GM13976 (cell line): ENCODE measurements at places on chromosomes 4 and X.

DNA sequence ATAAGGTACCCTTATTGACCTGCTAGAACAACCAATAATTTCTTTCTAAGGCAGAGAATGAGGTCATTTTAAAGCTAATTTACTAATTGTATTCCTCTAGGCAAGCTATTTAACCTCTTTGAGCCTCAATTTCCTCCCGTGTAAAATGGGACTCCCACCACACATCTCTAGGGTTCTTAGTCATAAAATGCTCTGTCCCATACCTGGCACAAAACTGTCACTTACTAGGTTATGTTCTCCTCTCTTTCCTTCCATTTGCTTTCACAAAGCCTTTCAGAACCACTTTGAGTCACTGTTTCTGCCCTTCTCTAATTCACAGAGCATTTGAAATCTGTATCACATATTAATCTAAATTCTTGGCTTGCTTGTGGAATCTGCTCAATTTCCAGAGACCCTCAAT, 2.4 kb upstream of the GPR82 start:
- DNase-seq = no peak

DNA sequence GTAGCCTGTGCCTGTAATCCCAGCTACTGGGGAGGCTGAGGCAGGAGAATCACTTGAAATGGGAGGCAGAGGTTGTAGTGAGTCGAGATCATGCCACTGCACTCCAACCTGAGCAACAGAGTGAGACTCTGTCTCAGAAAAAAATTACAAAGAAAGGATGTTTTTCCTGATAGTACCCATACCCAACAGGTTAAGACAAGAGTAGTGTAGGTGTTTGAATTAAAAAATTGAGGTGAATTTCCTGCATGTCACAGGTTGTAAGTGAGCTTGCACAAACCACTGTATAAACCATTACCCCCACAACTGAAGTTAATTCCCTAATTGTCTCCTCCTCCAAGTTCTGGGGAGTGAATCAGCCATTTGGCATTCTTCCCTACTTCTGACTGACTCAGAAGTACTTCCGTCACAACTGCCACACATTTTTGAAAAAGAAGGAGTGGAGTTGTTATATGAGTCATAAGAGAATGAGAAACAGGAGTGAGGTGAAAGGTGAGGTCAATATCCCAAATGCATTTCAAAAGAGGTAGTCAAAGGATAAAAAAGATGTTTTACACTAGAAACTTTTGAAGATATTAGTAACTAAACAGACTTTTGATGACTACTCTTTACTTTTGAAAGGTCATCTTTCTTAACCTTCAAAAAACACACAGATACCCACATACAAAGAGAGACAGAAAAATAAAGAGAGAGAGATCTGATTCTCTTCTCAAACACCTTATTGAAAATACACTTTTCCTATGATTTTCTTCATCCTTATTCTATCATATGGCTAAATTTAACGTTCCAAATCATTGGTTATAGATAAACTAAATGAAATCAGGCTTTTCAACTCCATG, 134.5 kb downstream of the BTC start:
- DNase-seq = no peak

DNA sequence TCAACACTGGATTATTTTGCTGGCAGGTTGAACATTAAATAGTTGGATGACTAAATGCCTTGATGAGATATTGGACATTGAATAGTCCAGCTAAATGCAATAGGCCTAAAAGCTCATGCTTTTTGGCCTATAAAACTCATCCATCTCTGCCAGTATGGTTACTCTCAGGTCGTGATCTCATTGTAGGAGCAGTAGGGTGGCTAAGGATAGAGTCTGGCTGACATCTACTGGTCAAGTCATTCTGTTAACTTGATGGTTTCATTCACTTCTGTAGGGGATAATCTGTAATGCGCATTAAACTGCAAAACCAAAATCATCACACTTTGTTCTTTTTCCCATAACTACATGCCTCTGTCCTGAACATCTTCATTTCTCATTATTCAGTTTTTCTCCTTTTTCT, 227.0 kb downstream of the DKK2 start:
- DNase-seq = no peak

DNA sequence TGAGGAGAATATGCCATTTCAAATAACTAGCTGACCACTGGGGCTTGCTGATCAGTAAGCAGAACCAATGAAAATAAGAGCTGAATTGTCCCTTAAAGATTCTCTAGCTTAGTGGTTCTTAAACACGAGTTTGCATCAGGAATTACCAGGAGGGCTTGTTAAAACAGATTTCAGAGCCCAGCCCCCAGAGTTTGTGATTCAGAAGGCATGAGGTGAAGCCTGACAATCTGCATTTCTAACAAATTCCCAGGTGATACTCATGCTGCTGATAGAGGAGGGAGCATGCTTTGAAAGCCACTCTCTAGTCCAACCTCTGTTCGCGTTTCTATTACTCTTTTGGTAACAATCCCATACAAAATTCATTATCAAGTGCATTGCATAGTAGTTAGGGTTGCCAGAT, 35.5 kb downstream of the DCX start:
- no peak for DNase-seq

- no peak for DNase-seq
Observed at GRCh38 chrX:23788946-23789345, 6.0 kb downstream of the SAT1 start.

GRCh38 chr4:144300616-144301015, 160.1 kb upstream of the GYPA start:
- no peak for DNase-seq

DNA sequence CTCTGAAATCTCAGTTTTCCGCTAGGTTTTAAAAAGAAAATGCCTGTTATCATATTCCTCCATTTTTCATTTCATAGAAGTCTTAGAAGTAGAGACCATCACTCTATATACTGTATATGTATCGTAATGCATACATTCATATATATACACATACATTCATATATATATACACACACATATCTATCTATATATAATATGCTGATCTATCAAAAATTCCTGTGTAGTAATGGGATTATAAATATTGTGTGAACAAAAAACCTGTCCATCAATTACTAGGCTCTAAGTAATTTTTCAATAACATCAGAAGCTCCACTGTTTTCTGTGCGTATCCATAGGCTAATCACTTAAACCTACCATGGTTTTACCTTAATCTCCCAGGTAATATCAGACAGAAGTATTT, 150.2 kb downstream of the DCHS2 start:
- DNase-seq = no peak
